ENCODE measurements at places on chromosomes 7 and 10. TPM values are rescaled to one million over a fixed set of nuclear protein-coding genes. Genes with fewer than 3 reads are reported as not detected.

SLC26A3 gene
- total RNA-seq, result not detected

OR13A1 gene
- total RNA-seq, result not detected

NYAP1 gene
- total RNA-seq, result 6.4 TPM

THNSL1 gene
- 4.7 TPM for total RNA-seq

PTPRN2 gene
- total RNA-seq, result 0.54 TPM

C7orf57 gene
- total RNA-seq, result 0.35 TPM

PLEKHS1 gene
- total RNA-seq, result 0.04 TPM
